ENCODE measurements at places on chromosomes 4 and X.

GRCh38 chrX:96568071-96568470 is 116.6 kb upstream of the DIAPH2 start:
- DNase-seq, result no peak

GRCh38 chr4:15675356-15675755 is 6.3 kb upstream of the FAM200B start:
- no peak for DNase-seq

- DNase-seq, result no peak
Measured at GRCh38 chrX:24767557-24767956, 73.8 kb downstream of the POLA1 start.

DNA sequence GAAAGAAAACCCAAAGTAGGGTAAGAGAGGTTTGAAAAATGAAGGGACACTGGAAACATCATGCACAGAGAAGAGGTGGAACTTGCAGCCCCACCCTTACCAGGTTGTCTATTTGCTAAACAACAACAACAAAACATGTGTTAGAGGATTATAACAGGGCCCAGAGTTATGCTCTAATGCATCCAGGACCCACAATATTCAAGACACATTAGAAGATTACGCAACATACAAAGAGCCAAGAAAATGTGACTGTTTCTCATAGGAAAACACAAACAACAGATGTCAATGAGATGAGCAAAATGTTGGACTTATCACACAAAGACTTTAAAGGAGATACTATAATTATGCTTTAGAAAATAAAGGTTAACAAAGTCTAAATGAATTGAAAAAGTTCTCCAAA is 128.5 kb downstream of the LRBA start:
- DNase-seq, result no peak

Measured in GM12864 (cell line).